ENCODE measurements at places on chromosomes 12 and 14. TPM values are rescaled to one million over a fixed set of nuclear protein-coding genes. Genes with fewer than 3 reads are reported as not detected.

Gene NEMF
- total RNA-seq, result 45.8 TPM

Gene RFX4
- not detected for total RNA-seq

Gene KRT78
- 5.3 TPM for total RNA-seq

Gene PSEN1
- 78.5 TPM for total RNA-seq

Gene VCPKMT
- total RNA-seq, result 5.4 TPM

Gene TAS2R7
- total RNA-seq, result not detected

Gene PAPOLA
- total RNA-seq, result 70.0 TPM

Gene SUPT16H
- 57.0 TPM for total RNA-seq

Gene TMEM132C
- total RNA-seq, result not detected

Gene HEATR5A
- total RNA-seq, result 15.8 TPM

Gene ART4
- not detected for total RNA-seq

Gene LRRC23
- total RNA-seq, result 12.8 TPM

Gene RPL36AL
- total RNA-seq, result 337 TPM

Gene PLEKHH1
- total RNA-seq, result 4.7 TPM

Gene FAM90A1
- not detected for total RNA-seq

Gene NID2
- total RNA-seq, result 0.38 TPM

Gene AREL1
- total RNA-seq, result 19.6 TPM

Gene SMCO3
- total RNA-seq, result not detected

Gene ENTPD5
- 13.7 TPM for total RNA-seq

Gene STAC3
- total RNA-seq, result 0.26 TPM

Gene SLCO1B1
- total RNA-seq, result not detected

Gene AICDA
- total RNA-seq, result not detected

Gene EDDM3A
- not detected for total RNA-seq

Gene RNASE7
- total RNA-seq, result 12.1 TPM

Gene TCL1B
- not detected for total RNA-seq

Gene TRPV4
- total RNA-seq, result 0.51 TPM

Gene IFI27
- 20.5 TPM for total RNA-seq
